ENCODE measurements at places on chromosomes 5 and 9.

DNA sequence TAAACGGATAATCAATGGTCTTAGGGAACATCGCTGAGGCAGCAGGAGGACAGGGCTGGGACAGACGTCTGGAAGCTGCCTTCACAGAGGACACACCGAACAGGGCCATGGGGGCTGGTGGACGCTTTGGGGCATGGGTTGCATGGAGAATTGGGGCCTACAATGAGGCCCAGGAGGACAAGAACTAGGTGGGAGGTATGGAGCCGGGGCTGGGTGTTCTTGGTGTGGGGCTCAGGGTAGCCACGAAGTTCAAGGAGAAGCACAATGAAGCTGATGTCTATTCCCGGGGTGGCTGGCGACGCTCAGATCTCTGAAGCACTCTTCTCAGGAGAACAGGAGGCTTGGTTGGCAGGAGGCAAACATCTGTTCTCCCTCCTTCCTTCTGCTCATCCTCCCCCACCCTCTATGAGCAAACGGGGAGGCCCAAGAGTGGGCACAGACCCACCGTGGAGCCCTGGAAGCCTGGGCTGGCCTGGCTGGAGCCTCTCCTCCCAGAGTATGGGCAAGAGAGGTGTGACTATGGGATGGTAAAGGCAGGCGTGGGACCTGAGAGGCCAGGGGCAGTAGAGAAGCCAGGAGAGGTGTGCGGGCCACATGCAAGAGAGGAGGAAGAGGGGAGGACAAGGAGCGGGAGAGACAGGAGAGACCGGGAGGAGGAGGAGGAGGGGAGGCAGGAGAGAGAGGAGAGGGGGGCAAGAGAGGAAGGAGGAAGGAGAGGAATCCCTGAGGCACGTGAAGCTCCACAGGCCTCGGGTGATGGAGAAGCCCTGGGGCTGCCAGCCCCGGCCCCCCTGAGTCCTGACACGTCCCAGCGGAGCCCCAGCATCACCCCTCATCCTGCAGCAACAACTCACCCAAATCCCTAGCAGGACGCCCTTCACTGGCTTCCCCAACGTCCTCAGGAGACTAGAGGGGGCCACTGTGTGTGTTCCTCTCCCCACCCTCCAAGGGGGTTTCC lies 159.1 kb downstream of the OLFM1 start:
- peak; percentile 10 for DNase-seq

- DNase-seq: no peak
Observed at GRCh38 chr5:15525703-15526275, 25.8 kb downstream of the FBXL7 start.

GRCh38 chr5:118681655-118682054 lies 306.7 kb downstream of the DTWD2 start:
- DNase-seq: no peak

- no peak for DNase-seq
Observed at GRCh38 chr5:27240791-27241190, 202.4 kb upstream of the CDH9 start.

- DNase-seq: no peak
Observed at GRCh38 chr5:91301106-91301846, 81.8 kb downstream of the ARRDC3 start.

- no peak for DNase-seq
Observed at GRCh38 chr9:119974026-119974425, 604.8 kb upstream of the BRINP1 start.

GRCh38 chr5:22242532-22242931 lies 610.6 kb downstream of the CDH12 start:
- peak; percentile 22 for DNase-seq
